Esophagus squamous epithelium (tissue), 5 donors: ENCODE measurements at places on chromosomes 7 and 10.

DNA sequence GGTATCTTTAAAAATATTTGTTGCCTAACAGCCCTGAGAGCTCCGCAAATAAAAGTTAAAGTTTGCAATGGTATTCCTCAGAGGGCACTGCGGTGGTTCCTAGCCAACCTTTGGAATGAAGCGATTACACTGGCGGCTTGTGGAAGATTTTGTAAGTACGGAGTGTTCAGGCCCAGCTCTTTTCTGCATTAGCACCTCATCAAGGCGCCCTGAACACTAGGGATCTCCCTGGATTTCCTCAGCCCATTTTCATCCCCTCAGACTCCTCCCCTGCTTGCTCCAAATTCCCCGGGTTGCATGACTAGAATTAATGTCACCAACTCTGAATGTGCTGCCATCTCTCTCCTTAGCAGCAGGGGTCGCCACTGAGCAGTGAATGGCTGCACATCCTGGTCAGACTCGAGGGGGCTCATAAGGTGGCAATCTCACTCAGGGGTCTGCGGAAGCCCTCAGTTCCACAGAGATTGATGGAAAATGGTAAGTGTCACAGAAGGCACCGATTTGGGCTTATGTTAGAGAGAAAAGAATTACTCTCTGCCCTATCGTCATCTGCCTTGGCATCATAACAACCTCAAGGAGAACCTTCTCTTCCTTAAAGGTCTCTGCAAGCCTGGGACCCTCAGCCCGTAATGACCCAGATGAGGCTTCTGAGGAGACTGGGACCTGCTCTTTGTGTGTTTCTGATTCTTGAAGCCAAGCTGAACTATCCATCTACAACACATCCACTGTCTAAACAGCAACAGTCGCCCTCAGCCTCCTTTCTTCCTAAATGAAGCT lies 262.8 kb upstream of the AOAH start:
- no peak for DNase-seq

- no peak for DNase-seq
These were observed 21.0 kb downstream of the ITPRIP start for GRCh38 chr10:104317269-104317710.

DNA sequence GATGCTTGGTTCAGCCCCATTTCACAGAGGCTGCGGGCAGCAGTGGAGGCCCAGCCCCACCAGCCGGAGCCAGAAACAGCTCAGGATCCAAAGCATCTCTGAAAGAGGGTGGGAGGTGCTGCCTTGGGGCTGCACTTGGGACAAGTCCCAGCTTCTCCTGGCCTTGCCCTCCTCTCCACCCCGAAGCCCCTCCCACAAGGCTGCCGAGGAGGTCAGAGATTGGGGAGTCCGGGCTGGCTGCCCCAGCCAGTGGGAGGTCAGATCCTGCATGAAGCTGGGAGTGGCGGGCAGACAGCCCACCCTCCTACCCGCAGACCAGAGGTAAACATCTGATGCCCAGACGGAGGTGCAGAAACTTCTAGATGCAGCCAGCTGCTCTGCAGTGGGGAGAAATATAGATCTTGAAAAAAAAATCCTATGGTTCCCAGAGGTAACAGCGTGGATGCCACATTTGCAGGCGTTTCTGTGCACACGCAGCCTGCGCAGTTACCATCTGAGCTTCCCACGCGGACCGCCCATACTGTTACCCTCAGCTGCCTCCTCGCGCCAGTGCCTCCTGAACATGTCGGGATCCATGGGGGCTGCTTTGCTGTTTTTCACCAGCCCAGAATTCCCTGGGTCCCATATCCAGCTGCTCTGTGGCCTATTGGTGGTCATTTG lies 36.9 kb upstream of the GNA12 start:
- DNase-seq = no peak

DNA sequence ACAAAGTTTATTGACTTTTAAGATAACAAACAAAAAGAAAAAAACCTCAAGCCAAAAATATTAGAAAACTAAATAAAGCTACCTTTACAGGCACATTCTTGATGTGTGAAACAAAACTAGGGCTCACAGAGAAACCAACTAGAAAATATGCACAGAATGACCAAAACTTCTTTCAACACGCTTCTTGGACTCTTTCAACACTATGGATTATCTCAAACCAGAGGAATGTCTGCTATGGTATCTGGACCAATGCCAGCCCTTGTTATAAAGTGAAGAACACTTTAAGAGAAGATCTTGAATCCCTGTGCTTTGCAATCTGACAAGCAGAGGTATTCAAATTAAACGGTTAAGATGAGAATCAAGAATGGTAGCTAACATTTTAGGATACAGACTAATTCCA lies 76.6 kb downstream of the DNAJC1 start:
- DNase-seq = no peak

DNA sequence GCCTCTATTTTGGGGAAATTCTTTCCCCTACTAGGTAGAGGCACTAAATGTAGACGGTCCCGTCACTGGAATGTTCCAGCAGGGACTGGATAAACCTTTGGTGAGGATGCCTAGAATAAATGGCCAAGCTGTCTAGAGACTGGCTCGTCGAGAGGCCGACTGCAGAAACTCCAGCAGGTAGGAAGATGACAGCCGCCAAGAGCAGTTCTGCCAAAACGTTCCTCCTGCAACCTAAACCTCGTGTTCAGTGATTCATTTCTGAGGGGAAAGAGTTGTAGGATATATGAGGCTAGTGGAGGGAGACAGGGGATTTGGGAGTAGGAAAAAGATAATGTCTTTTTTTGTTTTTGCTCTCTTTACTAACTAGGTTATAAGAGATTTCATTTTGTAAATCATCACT lies 184.7 kb upstream of the GDF10 start:
- DNase-seq = no peak

DNA sequence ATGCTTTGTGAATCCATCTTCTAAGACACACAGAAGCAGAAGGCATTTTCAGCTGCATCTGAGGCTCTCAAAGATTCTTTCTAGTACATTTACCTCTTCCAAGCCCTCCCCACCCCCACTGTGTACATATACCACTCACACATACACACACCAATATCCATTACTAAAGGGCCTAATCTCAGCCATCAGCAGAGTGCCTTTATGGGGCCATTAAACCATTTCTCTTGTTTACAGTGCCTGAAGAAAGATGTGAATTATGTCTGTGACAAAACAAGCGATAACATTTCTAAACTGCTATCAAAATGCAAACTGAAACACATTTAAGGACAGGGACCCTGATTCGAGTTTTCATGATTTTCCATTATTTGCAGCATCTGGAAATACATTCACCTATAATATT lies 40.0 kb downstream of the ETV1 start:
- DNase-seq = no peak

DNA sequence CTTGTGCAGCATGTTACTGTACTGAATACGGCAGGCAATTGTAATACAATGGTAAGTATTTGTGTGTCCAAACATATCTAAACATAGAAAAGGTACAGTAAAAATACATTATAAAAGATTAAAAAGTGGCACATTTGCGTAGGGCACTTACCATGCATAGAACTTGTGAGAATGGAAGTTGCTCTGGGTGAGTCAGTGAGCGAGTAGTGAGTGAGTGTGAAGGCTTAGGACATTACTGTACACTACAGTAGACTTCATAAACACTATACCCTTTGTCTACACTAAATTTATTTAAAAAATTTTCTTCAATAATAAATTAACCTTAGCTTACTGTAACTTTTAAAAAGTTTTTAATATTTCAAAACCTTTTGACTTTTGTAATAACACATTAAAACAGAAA lies 37.5 kb downstream of the BPGM start:
- no peak for DNase-seq

- DNase-seq = no peak
These were observed 137.3 kb downstream of the SEMA3C start for GRCh38 chr7:80781561-80781979.

DNA sequence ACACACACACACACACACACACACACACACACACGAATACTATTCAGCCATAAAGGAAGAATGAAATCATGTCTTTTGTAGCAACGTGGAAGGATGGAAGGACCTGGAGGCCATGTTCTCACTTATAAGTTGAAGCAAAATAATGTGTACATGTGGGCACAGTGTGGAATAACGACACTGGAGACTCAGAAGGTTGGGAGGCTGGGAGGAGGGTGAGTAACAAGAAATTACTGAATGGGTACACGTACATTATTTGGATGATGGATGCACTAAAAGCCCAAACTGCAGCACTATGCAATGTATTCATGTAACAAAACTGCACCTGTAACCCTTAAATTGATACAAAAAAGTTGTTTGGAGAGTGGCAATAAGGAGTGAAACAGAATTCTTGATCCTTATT lies 32.1 kb downstream of the KMT2C start:
- DNase-seq = no peak

GRCh38 chr7:11524476-11525397 lies 307.3 kb downstream of the THSD7A start:
- no peak for DNase-seq

DNA sequence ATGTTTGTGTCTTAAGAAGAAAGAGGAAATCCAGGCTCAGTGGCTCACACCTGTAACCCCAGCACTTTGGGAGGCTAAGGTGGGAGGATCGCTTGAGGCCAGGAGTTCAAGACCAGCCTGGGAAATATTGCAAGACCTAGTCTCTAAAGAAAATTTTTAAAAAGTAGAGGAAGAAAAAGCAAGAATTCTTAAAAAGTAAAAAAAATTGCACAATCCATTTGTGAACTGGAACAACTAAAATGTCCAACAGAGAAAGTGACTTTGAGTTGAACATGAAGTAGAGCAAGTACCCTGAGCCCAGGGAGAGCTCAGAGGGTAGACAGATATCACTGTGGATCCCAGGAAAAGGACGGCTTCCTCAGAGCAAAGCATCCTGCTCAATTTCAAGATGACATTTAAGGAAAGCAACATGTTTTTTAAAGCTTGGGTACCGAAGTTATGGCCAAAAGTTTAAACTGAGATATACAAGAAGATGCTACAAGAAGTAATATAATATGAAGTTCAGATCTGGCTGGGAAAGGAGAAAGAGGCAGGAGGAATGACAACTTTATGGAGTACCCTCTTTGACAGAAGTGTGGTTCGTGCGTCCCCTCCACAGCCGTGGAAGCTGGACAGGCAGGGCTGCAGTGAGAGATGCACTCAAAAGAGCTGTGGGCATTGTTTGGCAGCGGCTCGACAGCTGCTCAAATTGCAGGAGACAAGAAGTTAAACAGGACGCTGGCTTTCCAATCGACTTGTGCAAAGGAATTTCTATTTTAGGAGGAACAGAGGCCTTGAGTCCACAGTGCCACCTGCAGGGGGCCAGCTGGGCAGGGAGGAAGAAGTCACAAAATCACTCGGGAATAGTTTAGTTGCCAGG lies 201.3 kb downstream of the JCAD start:
- no peak for DNase-seq

DNA sequence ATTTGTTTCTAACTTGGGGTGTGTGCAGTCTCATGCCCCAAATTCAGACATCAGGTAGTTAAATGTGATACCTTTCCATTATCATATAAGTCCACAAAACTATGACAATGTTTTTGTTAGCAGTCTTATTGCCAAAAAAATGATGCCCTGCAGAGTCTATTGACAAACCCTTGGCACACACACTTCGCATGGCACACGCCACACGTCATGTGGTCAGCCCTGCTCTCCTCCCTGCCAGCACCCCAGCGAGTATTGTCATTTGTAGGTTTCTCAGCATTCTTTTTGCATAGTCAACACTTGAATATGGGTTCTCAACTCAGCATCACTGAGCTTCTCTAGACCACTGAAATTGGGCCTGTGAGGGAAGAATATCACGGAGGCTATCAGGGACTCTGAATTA lies 356.0 kb downstream of the INHBA start:
- no peak for DNase-seq

DNA sequence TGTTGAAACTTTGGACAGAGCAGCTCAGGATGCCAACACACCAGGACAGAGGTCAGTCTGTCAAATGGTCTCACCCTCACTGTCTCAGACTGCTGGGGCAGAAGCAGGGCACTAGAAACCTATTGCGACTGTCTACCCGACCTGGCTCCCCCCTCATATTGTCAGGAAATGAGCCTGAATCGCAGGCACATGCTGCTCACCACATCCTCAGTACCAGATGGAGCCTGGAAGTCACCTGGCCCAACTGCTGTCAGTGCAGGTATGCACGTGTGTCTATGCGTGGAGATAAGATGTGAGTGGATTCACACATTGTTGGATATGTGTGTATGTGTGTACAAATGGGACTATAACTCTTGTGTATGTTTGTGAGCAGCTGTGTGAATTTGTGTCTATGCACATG lies 3.2 kb upstream of the CDHR1 start:
- DNase-seq = no peak

DNA sequence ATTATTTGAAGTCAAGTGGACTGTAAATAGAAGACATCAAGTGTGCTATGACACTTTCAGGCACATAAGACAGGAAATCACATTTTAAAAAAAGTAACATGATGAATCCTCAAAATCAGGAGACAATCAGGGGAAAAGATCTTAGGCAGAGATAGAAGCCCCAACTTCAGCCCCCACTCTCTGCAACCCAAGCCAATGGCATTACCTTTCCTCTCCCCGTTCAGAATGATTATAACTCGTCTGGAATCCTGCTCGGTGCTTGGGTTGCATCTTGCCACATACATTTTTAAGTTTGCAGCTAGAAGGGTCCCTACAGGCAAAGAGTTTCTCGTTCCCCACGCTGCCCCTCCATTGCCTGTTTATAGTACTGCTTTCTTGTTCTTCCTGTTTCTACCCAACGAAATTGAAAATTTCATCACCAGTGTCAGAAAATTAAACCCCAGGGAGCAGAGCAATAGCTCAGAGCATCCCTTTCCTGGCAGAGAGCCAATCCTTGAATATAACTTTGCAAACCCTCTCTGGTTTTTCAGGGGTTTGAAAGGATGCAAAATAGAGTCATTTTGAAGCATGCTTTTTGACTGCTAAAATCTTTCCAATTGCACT lies 260.5 kb upstream of the AOAH start:
- no peak for DNase-seq
